NCI-H460 (cell line): ENCODE measurements at places on chromosomes 2 and 18.

- peak; percentile 15 for DNase-seq
These were observed 236.5 kb downstream of the BCL2 start for GRCh38 chr18:63083020-63083531.

- DNase-seq = peak; percentile 83
These were observed 821 bp downstream of the TYMS start for GRCh38 chr18:658001-658946.

DNA sequence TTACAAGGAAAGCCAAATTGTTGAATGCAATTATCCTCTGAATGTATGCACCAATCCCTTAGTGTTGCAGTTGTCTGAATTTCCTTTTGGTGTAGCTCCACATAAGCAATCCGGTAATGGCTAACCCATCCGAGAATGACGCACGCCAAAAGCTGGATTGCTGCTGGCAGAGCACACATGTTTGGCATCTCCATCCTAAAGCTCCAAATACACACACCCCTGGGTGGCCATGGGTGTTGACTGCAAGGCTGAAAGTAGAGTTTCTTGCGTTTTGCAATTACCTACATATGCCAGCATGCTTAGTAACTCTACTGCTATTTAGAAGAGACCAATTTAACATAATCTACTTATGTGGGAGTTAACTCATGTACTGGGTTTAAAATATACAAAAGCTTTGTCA, 53.1 kb downstream of the KCTD1 start:
- no peak for DNase-seq

DNA sequence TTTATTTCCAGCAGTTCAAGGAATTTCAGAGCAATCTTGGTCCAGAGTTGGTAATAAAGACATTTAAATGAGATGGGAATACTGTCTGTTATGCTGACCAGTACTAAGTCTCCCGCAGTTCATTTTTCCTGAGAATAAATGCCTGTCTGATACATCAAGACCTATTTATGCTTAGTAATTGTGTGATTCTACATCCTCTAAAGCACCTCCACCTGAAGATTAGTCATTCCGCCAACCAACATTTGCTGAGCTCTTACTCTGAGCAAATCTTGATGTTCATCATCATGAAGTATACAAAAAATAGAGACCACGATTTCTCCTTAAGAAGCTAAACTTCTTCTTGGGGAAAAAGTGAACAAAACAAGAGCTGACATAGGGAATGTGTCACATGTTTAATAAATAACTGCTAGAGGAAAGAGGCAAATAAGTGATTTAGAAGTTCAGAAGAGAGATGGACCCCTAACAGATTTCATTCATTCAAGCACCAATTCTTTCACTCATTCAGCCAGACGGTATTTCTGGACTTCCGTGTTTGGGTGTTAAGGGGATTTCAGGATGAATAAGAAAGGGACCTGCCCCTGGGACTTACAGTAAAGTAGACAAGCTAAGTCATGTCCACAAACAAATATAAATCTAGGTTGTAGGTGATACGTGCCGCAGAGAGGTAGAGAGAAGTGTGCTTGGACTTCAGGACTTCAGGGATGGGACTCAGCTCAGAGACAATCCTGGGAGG, 34.2 kb upstream of the PPP4R1 start:
- no peak for DNase-seq

DNA sequence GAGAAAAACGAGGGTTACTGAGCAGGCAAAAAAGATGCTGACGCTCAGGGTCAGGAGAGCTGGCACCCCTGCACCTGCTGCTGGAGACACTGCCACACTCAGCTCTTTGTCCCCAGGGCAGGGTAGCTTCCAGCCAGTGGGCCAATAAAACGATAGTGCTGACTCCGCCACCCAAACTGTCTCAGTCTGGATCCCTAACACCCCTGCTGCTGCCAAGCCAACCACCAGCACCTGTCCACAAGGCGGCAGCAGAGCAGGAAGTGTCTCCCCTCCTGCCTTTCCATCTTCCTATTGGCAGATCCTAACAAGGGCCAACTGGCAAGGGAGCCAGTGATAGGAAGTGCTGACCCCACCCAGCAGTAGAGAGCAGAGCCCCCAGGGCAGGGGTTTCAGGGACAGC, 531.5 kb upstream of the SALL3 start:
- no peak for DNase-seq

DNA sequence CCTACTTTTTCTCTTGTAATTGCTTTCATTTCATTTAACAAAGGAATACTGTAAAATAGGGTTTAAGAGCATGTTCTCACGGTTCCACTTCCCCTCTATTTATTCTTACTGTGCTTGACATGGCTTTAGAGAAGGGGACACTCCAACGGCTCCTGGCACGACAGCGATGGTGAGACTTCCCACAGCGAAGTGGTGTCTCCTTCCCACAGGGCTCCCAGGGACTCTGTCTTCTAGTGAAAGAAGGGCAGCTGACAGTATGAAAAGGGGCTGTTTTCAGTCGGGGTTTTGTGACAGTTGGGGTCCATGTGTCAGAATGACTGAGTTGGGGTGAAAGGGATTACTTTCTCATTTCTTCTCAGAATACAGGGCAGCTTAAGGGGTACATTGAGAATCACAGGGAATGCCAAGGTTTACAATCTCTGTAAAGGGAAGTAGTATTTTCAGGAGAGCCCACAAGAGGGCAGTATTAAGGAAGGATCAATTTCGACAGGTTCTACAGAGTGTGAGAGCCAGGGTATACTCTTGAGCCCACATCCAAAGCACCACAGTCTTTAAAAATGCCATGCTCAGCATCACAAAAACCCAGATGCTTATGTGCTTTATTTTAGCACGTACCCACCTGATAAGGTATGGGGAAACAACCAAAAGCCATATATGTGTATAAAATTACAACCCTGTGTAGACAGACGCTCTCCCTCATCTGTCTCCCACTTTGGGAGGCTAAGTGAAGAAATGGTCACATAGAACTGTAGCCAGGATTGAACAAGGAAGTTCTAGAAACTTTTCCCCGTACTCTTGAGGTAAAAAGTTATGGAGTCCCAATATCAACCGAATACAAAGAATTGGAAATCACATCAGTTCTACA, 31.3 kb upstream of the RAPGEF4 start:
- DNase-seq = peak; percentile 58

- DNase-seq = no peak
These were observed 640.4 kb downstream of the NR4A2 start for GRCh38 chr2:155692106-155692505.

DNA sequence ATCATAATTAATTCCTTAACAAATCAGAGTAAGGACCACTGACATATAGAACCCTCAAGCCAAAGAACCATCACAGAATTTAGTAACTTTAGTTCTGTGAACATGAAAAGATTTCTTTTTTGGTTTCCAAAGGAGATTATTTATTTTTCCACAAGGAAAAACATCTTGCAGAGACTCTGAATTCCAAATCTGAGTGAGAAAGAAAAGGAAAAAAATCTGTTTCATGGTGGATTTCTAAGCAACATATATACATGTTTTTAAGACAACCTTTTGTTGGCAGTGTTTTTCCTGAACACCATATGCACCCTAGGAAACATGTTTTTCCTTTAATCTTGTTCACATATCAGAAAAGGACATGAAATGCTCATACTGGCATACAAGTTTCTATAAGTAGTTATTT, 149.8 kb downstream of the AGPS start:
- DNase-seq = no peak

- DNase-seq = no peak
These were observed 136.0 kb downstream of the INSIG2 start for GRCh38 chr2:118223992-118224894.
